NCI-H446 treated with DMSO at 0.1 percent for 48 hours (cell line): ENCODE measurements at places on chromosomes 12 and 14.

- DNase-seq: no peak
Observed at GRCh38 chr14:24080142-24080530, 8.8 kb downstream of the CPNE6 start.

GRCh38 chr12:11906286-11906935 is 164.3 kb upstream of the BCL2L14 start:
- DNase-seq: no peak

GRCh38 chr14:64632056-64632455 is 72.2 kb upstream of the PLEKHG3 start:
- DNase-seq: no peak

- DNase-seq: no peak
Observed at GRCh38 chr12:18747895-18748294, 10.0 kb downstream of the CAPZA3 start.

- no peak for DNase-seq
Observed at GRCh38 chr14:62778852-62779251, 266.4 kb downstream of the KCNH5 start.

GRCh38 chr12:27865421-27865820 is 85.4 kb upstream of the MANSC4 start:
- no peak for DNase-seq

- no peak for DNase-seq
Observed at GRCh38 chr12:727321-727720, 25.1 kb upstream of the WNK1 start.

GRCh38 chr14:74945852-74946658 is 9.3 kb downstream of the PGF start:
- DNase-seq: peak; percentile 8
